Coronary artery (tissue), 2 donors: ENCODE measurements at places on chromosomes 2 and 18.

GRCh38 chr2:229335877-229336346 lies 64.8 kb upstream of the PID1 start:
- no peak for DNase-seq

DNA sequence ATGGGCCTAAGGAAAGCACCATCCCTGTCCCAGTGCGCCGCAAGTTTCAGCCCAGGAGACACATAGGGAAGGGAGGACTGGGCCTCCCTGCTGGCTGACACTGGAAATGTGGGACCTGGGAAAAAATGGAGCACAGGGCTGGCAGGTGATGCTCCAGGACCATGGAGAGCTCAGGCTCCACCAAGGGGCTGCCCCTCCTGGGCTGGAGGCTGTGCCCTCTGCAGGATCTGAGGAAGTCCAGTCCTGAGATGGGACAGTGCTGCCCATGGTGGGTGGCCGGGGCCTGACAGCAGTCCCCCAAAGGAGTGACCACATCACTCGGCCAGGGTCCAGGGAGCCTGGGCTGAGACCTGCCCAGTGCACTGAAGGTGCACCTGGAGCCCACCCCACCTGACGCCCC lies 108.6 kb upstream of the TEKT4 start:
- DNase-seq: no peak

DNA sequence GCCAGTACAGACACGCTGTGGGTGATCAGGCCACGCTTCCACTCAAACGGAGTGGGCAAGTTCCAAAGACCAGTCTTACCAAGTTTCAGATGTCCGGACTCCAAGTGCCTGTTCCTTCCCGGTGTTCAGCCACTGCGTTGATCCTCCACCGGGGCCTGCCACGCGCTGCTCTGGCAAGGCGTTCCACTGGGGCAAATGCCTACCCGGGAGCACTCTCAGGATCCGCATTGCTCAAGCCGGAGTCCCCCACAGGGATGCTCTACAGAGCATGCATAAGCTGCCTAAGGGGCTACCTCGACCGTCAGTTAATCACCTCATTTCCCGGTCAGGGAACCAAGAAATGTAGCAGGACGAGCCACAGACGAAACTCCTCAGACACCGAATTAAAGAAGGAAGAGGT lies 37.0 kb upstream of the CLASP1 start:
- DNase-seq: no peak

DNA sequence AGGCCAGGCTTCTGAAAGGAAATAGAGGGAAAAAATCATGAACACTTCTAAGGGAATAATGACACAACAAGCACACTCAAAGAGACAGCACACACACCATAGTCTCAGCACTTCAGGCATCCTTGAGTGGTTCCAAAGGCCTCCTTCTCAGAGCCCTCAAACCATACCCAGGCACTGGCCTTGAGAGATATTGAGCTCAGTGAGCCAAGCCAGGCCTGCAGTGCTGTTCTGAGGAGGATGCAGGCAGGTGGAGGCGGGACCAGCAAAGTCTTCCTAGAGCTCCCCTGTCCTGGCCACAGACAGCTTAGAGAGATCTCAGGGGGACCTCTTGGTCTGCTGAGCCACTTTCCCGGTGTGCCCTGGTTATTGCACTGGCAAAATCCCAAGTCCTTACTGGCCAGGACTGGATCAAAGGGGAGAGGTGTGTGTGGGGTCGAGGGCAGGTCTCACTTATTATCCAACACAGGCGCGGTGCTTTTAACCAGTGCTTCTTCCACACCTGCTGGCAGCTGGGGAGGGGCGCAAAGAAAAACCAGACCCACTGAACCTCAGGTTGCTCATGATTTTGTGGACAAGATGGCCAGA lies 86.8 kb upstream of the HAAO start:
- DNase-seq: peak; percentile 54

- DNase-seq: no peak
These were observed 70.4 kb downstream of the GNAL start for GRCh38 chr18:11759456-11759855.

- DNase-seq: no peak
These were observed 228.8 kb downstream of the LRRTM1 start for GRCh38 chr2:80075719-80076118.

DNA sequence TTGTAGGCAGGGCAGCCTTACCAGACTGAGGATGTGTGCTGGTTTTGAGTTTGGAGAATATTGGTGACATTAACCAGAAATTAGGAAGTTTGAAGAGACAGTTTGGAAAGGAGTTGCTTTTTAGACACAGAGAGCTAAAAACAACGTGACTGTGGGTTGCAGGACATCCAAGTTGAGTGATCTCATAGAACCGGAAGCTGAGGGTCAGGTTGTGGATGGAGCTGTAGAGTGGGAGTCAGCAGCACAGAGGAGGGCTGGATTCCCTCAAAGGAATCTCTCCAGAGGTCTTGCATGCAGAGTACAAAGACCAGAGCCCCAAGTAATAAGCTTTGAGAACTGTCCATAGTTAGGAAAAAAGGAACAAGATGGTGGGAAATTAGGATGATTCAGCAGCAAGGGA lies 9.3 kb downstream of the MAPRE3 start:
- DNase-seq: no peak

DNA sequence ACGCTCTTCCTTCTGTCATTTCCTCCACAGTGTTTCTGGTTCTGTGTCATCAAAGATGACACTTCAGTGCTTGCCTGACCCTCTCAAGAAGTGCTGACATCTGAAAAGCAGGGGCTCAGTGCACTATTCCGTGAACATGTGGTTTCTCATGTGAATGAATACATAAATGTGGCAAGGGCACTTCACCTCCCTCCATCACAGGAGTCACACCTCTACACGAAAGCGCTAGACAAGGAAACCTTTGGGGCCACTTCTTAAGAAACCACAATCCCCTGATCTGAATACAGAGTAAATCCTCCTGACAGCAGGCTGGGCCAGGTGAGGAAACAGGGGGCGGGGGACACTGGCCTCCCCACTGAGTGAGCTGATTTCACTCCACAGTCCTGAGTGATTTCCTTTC lies 145.8 kb upstream of the ACAA2 start:
- no peak for DNase-seq

DNA sequence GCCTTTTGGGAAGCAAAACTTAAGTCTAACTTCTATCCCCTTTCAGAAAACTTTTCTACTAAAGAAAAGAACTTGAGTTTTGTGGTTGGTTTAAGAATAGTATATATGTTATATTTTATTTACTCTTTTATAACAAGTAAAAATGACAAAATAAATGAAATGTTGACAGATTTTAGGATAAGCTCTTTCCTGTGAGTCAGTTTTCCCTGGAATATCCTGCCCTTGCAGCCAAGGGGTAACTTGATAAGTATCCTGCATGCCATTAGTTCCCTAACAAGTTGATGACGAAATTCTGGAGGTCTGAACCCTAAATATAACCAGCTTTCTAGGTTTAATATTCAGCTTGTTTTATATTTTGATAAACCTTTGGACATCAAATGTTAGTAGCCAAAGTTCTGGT lies 7.3 kb upstream of the HTR2B start:
- DNase-seq: no peak

DNA sequence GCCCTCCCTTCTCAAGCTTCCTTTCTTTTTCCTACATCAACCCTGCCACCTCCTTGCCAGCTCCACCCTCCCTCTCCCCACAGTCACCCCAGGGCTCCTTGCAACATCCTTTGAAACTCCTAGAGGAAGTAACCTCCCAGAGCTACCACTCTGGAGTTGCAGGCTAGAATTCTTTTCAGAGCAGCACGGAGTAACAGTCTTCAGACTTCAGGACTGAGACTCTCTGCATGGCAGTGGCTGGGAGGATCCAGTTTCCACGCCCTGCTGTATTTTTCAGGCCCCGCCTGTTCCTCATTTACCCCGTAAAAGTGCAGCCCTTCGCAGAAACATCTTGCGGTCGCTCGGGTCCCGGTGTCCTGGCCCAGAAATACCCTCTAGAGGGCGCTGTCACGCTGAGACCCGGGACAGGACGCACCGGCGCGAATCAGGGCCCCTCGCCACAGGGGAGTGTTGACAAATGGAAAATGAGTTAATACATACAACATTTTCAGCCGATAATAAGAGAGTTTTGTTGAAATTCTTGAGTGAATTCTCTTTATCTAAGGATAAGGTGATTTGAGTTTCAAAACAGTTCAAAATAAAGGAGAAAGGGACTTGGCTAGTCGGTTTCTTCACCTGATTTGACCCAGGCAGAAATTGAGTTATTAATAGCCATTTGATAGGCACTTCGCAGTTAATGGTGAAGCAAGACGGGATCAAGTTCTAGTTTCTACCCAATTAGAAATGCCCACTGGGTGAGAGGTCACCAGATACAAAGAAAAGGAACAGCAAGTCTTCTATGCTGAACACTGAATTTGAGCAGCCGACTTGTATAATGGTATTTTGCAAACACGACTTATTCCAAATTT lies 18.5 kb upstream of the NTSR2 start:
- DNase-seq: peak; percentile 83

DNA sequence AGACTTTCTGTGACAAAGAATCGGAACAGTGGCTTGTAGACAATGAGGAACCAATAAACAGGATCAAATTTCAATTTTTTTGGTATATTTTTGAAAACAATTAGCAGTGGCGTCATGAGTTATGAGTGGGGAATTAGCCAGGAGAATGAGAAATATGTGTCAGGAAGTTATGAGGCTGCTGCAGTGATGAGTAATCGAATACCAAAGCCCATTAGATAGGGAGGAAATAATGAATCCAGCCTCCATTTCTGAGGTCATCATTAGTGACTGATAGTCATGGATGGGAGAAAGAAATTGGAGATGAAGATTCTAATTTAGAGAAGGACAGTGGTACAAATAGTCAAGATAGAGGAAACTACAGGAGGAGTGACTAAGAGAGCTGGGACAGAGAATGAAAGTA lies 673.1 kb upstream of the VRK2 start:
- DNase-seq: no peak

- no peak for DNase-seq
These were observed 117.7 kb downstream of the ZEB2 start for GRCh38 chr2:144402251-144402650.

DNA sequence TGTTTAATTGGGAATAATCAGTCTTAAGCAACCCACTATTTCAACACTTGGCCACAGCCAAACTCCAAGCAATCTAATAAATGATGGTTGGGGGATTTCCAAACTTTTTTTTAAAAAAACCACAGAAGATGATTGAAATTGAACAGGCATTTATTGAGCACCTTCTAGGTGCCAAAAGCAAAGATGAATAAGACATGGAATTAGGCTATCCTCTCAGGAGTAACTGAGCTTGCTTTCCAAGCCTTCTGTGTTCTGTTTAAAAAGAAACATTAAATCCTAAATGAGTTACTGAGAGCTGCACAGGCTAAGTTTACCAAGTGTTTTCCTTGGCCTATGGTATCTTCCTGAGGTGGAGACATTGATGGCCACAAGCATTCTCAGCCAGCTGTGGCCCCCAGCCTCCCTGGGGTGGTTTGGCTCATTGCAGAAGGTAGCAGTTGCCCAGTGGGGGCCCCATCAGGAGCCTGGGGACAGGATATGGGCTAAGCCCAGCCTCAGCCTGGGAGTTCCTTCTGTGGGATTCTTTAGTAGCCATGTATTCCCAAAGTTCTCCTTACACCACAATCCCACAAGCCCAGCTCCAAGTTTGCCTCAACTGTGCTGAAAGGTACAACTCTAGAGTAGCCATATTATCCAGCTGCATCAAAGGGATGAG lies 174.3 kb downstream of the C1D start:
- DNase-seq: no peak

GRCh38 chr18:56538746-56539145 lies 99.6 kb downstream of the TXNL1 start:
- DNase-seq: no peak

DNA sequence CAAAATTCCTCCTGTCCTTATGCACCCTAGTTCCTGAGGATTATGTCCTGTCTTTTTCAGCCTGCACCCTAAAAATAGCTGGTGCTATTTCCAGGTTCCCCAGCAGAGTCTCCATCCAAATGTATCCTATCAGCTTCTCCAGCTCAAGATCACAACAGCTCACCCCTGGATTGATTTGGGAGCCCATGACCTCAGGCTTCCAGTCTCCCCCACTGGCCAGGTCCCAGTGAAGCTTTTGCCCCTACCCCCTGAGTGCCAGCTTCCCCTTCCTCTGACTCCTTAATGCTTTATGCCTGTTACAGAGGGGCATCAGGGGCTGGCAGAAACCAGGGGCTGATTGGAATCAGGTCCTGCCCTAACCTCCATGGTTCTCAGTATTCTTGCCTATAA lies 76.9 kb upstream of the DAPL1 start:
- no peak for DNase-seq

- DNase-seq: no peak
These were observed 249.2 kb upstream of the FIGN start for GRCh38 chr2:163984986-163985385.

- DNase-seq: no peak
These were observed 28.1 kb downstream of the FAP start for GRCh38 chr2:162215162-162215561.

- DNase-seq: no peak
These were observed 6.7 kb upstream of the CERS6 start for GRCh38 chr2:168449419-168449818.

DNA sequence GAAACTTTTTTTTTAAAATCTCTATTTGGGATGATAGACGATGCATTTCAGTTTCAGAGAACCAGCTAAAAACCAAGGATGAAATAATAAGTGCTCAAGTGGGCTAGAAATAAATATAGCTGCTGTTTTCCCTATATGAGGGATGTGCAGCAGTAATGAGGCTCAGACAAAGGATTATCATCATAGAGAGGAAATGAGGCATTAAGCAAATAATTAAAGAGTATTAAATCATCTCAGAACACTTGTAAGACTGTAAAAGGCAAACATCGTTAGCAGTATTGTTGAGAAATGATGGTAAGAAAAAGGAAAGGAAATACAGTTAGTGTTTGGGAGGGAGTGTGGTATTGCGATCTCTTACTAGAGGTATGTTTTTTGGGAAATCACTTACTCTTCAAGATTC lies 233.5 kb downstream of the TGIF1 start:
- DNase-seq: no peak

DNA sequence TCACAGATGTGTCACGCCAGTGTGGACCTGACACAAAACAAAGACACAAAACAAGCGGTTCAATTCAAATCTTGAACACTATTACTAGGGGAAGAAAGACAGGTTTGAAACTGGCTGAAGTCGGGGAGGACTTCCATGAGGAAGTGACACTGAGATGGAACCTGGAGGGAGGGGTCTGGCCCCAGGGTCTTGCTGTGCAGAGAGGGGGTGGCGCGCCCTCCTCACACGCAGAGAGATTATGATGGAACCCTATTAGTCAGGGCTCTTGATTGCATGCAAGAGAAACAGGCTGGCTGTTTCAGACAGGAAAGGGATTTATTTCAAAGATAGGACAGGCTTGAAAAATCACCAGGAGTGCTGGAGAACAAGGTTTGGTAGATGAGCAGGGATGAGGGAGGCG lies 363.6 kb upstream of the HS6ST1 start:
- no peak for DNase-seq

- no peak for DNase-seq
These were observed 65.1 kb downstream of the CAB39 start for GRCh38 chr2:230777721-230778120.
